ENCODE measurements at places on chromosomes 6 and 20.

- no peak for DNase-seq
Observed at GRCh38 chr6:29561606-29562181, 2.2 kb upstream of the UBD start.

GRCh38 chr6:166724576-166724975, 97.5 kb upstream of the RPS6KA2 start:
- DNase-seq = no peak

- DNase-seq = no peak
Observed at GRCh38 chr6:128557081-128557480, 36.7 kb upstream of the PTPRK start.

GRCh38 chr6:56314683-56315523, 67.5 kb upstream of the COL21A1 start:
- no peak for DNase-seq

DNA sequence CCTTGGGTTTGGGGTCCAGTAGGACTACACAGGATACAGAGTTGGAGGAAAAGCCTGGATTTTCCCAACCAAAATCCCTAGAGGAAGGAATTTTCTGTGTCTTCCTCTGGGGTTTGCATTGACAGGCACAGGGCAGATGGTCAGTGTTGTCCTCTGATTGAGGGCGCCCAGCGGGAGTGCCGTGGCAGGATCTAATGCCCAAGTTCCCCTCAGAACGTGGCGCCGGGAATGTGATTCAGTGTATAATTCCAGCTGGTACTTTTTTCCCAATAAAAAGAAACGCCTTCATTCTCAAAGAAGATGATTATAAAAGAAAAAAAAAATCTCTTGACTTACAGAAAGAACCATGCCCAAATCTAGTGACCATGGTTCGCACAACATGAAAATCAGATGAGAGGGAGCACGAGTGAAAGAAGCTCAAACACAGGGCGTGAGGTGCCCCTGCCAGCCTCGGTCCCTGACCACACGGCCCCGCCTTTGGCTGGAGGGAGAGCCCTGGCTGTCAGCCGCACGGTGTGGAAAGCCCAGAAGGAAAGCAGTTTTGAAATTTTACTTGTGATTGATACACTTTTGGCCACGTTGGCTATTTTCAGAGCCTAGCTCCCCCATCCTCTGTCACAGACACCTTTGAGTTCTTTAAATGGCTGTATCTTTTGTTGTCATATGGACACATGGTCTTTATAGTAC, 31.6 kb downstream of the VEGFA start:
- no peak for DNase-seq

DNA sequence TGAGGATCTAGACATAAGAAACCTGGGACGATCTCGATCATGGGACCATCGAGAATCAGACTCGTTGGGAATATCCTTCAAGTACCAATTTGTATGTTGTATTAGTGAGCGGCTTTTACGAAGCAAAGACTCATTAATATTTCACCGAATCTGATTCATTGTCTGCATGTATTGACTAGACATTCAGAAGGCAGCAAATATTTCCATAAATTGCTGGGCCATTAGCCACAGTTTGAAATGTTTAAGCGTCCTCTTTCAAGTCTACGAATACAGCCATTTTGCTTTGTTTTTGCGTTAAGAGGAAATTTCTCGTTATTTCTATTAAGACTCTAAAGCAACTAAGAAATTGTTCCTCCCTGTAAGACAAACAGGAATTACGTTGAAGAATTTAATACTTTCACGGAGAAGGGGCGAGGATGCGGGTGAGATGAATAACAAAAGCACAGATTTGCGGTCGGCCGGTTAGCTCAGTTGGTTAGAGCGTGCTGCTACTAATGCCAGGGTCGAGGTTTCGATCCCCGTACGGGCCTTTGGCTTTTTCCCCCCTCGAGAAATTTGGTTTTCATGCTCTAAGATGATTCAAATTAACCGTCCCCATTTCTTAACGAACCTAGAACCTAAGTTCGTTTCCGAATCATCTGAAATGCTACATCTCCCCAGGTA, 18.5 kb downstream of the POM121L2 start:
- no peak for DNase-seq

GRCh38 chr6:17536586-17536985, 63.5 kb upstream of the FAM8A1 start:
- no peak for DNase-seq

Data from head of caudate nucleus (tissue), 42 donors.